CD4-positive, alpha-beta T cell treated with Interleukin-6 for 4 hours (primary cell): ENCODE measurements at places on chromosomes 6 and 20.

GRCh38 chr6:75268988-75269354, 15.6 kb downstream of the TMEM30A start:
- DNase-seq = no peak

DNA sequence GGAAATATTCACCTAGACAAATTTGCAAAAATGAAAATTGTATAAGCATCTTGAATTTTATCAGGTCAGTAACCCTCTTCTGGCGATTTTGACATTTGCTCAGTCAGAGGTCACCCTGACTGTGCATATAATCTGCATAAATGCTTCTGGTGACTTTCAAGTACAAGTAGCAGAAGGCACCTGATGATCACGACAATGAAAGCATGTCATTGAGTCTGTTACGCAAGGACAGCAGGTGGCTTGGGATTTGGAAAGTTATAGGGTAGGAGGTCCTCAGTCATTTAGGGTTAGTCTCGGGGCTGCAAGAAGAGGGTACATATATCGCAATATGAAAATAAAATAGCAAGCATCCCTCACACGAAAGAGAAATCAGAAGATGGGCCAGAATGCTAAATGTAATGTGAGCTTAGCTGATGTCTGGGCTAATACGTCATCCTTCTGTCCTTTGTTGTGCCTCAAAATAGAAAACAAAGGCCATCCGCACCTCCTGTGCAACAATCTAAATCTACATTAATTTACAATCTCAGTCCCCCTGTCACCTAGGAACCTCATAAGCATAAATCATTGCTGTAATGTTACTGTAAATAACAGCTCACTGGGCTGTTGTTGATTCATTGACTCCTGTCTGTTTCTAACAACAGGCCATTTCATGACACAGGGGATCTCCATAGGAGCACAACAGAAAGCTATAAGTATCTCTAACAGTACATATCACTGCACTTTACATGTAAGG, 155.2 kb upstream of the RSPO3 start:
- no peak for DNase-seq

DNA sequence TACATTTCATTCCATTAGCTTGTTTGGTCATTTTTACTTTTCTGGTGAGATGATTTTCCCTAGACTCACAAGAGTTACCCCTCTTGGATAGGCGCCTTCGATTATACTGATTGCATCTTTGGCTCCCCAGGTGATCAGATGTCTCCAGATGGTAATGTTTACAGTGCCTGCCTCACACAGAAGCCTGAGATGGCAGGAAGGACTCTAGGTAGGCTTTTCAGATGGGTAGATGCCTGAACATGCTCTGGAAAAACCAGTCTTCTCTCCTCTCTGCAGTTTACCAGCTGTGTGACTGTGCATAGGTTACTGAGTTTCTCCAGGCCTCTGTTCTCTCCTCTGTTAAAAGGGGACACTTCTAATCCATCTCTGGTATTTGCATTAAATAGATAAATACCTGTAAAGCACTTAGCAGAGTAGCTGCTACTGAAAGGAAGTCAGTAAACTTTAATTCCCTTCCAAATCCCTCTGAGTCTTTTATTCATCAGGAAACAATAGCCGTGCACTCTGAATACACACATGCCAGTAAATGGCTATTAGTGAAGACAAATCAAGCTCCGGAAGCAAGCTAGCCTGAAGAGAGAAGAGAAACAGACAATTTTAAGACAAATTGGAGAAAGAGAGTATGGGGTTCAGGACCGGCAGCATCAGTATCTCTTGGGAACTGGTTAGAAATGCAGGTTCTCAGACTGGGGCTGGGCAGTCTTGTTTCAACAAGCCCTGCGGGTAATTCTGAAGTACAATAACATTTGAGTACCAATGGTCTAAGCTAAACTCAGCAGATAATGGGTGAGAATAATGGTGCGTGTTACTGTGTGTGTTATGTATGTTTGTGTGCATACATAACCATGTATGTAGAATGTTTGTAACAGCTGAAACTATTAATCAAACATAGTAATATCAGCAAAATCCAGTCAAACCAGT, 139.4 kb downstream of the UST start:
- no peak for DNase-seq

- DNase-seq = no peak
Measured at GRCh38 chr6:110545081-110545872, 68.9 kb upstream of the SLC22A16 start.

DNA sequence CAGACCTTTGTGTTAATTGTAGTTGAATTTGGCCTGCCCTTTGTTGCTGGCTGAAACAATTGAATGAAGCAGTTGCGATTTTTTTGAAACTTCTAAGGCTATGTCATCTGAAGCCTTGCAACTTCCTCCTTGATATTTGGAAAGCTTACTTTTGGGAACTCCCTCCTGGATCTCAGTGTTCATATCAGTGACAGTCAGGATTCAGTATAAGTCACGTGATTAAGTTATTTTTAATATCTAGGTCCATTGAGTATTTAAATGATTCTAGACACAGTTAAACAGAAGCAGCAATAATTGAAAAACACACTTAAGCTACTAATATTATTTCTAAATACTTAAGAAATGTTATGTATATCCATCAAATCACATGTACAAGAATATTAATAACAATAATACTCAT, 951.3 kb downstream of the GRIK2 start:
- no peak for DNase-seq

DNA sequence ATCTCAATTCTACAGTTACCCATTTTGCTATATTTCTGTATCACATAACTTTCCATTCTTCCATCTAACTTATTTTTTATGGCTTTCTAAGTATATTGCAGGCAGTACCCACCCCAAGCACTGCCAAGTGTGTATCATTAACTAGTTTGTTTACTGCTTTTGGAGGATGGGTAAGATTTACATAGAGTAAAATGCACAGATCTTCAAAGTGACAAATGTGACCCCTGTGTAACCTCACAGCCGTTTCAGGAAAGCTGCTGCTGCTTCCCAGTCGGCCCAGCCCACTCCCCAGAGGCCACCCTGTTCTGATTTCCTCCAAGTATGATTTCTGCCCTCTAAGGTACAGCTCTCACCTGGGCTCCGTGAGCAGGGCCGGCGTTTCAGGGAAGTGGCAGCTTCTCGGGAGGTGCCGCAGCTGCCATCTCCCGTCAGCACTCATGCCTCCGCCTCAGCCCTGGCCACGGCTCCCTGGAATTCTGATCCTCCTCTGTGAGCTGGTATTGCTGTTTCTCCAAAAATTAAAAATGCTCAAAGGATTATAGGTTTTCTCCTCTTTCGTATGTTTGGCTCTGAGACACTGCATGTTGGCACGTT, 15.0 kb upstream of the MAP1LC3A start:
- no peak for DNase-seq

DNA sequence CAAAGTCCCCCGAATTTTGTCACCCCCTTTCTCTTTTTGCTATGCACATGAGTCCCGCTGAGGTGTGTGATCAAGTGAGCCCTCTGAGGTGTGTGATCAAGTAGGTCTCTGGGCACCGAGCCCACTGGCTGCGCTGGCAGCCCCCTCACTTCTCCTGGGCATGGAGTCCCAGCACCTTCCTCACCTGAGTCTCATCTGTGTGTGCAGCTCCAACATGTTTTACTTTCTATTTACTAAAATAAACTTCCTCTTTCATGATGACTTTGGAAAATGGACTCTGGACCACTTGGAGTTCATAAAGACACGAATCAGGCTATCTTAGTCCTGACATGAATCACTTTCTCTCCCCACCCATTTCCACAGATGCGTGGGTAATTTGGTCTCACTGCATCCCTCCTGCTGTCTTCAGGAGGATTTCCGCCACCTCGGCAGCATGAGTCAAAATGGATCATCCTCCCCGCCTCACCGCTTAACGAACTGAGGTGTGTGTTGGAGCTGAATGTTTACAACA, 39.8 kb downstream of the PRDM1 start:
- peak; percentile 61 for DNase-seq

- DNase-seq = no peak
Measured at GRCh38 chr20:44805979-44806620, 4.2 kb downstream of the RIMS4 start.

- no peak for DNase-seq
Measured at GRCh38 chr6:86913795-86914194, 23.5 kb upstream of the HTR1E start.

- DNase-seq = no peak
Measured at GRCh38 chr6:90146921-90147649, 149.6 kb downstream of the BACH2 start.

DNA sequence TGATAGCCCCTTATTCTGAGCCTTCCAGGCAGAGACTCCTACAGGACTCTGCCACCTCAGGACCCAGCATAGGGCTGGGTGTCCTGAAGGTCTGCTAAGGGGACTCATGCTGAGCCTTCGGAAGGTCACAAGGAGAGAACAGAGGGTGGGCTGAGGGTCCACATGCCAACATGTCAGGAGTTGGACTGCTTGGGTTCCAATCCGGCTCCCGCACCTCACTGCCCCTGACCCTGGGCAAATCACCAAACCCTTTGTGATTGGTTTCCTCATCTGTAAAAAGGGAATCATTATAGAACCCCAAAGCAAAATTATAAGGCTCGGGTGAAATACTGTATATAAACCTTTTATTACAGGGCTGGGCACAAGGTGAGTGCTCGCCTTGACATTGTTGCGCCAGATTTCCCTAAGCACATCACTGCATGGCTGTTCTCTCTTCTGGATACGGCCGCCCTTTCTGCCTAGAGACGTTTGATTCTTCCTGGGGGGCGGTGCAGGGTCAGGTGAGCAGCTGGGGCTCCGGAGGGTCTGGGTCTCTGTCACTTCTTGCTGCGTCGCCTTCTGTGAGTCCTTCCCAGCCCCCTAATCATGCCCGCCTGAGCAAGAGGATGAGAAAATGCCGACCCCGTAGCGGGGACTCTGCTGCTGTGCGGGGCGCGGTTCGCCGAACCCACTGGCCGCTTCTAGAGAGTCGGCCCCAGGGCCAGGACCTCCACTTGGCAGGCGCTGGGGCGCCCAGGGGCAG, 90.5 kb upstream of the EPB41L1 start:
- no peak for DNase-seq

GRCh38 chr6:8155259-8156012, 53.1 kb upstream of the EEF1E1 start:
- no peak for DNase-seq

GRCh38 chr6:53770780-53771249, 24.0 kb upstream of the LRRC1 start:
- no peak for DNase-seq

- DNase-seq = no peak
Measured at GRCh38 chr6:33976437-33977360, 169.2 kb downstream of the GRM4 start.

DNA sequence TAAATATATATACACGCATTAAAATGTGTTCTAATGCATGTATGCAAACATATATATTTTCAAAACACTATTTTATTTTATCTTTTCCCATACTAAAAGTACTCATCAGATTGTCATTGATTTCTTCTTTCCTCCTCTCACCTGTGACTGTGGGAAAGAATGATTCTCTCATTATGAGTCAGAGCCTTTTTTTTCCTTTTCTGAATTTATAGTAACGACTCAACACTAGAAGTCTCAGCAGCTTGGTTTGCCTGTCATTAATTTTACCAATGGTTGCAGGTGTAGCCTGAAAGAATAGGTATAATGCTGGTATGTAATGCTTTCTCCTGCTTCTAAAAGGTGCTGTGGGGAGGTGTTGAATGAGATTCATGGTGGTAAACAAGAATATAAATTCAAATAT, 328.7 kb downstream of the UTRN start:
- DNase-seq = no peak

GRCh38 chr6:34839666-34840352, 47.9 kb downstream of the BLTP3A start:
- no peak for DNase-seq

- DNase-seq = no peak
Measured at GRCh38 chr6:12748815-12749521, 32.4 kb downstream of the PHACTR1 start.

DNA sequence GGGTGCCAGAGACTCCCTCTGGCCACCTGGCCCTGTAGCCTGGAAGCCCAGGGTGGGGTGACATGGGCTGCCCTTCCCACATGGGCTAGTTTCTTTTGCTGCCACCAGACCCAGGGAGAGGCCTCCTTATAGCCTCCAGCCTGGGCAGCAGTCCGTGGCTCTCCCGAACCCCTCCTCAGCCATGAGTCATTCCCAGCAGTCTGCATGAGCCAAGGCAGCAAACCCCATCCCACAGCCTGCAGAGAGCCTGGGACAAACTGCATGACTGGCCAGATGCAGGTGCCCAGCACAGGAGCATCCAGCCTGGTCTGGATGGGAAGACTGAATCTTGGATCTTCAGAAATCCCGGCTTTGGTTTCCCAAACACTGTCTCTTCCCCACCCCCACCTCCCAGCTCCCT, 75.7 kb downstream of the MRPL14 start:
- no peak for DNase-seq

GRCh38 chr6:21259660-21260059, 333.9 kb upstream of the SOX4 start:
- no peak for DNase-seq

GRCh38 chr6:46927066-46927465, 5.3 kb upstream of the ADGRF5 start:
- no peak for DNase-seq

DNA sequence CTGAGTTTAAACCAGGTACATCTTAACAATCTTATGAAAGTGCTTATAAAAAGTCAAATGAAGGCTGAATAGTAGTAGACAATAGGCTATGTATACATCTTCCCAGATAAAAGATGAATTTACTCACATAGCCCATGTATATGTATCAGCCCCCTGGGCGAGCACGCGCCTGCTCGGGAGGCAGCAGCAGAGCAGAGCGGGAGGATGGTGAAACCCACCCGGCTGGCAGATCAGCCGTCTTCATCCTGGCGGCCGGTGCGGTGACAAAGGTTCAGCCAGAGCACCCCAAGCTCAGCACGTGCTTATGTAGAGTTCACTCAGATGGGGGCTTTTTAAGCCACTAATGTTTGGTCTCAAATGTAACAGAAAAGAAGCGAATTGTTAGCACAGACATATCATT, 184.8 kb downstream of the KIF6 start:
- no peak for DNase-seq

GRCh38 chr6:55694148-55694547, 115.2 kb upstream of the HMGCLL1 start:
- no peak for DNase-seq

- DNase-seq = no peak
Measured at GRCh38 chr6:119739769-119740168, 390.2 kb upstream of the MAN1A1 start.
